ENCODE measurements at places on chromosomes 1 and 21.

- no peak for DNase-seq
Measured at GRCh38 chr1:229385853-229386456, 43.1 kb upstream of the CCSAP start.

DNA sequence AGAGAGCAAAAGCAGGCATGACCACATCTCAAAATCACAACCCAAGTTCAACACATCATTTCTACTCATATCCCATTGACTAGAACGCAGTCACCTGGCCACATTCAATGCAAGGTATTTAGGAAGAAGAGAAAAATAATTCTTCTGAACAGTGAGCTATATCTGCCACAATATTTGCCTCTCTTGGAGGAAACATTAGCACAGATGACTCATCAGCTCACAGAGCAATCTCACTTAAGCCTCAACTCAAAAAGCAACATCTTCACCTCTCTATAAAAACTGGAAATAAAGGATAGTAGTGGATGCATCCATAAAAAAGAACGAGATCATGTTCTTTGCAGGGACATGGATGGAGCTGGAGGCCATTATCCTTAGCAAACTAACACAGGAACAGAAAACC is 143.9 kb upstream of the FMN2 start:
- DNase-seq, result no peak

DNA sequence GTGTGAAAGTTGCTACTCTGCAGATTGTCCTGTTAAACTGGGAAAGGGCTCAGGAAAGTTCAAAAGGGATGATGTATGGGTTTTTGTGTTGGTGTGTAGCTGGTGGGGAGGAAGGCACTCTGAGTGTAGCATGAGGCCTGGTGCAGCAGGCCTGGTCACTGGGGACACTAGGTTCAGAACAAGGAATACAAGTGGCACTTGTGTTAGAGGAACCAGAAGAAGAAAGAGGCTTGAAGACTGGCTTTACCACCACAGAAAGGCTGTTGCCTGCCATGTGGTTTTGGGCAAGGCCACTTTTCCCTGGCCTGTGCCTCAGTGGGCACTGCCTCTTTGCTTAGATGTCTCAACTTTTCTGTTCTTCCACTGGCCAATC is 122.8 kb downstream of the NOS1AP start:
- no peak for DNase-seq

- no peak for DNase-seq
Measured at GRCh38 chr1:228548788-228549187, 61.6 kb downstream of the RNF187 start.

DNA sequence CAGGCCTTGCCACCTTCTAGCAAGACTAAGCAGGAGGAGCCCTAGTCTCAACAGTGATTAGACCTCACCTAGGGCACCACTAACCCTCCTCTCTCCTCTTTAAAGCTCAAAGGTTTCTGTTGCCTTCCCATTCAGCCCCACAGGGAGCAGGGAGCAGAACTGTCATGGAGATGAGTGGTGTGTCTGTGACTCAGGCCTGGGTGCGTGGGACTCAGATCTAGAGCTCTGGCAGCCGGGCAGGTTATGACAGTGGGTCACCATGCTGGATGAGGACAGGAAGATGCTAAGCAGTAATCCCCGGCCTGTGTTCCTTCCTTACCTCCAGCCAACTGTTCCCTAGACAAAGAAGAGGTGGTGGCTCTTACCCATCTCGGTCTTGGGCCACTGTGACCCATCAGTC is 60.1 kb upstream of the COA6 start:
- DNase-seq, result no peak

GRCh38 chr1:225595452-225595851 is 57.5 kb downstream of the ENAH start:
- no peak for DNase-seq

DNA sequence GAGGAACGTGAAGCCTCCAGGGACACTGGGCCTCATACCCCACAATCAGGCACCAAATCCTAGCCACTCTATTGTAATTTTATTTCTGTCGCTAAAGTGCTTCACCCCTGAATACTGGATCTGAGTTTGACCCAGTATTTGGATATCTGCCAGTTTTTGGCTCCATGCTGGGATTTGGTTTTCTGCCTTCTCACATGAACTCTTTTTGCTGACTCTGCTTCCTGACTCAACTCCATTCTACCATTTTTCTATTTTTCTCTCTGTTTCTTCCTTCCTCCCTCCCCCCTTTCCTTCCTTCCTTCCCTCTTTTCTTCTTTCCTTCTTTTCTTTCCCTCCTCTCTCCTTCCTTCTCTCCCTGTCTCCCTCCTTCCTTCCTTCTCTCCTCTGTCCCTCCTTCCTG is 151.3 kb upstream of the GJB5 start:
- DNase-seq, result no peak

GRCh38 chr1:78168306-78168705 is 122.5 kb downstream of the GIPC2 start:
- DNase-seq, result no peak

- peak; percentile 17 for DNase-seq
Measured at GRCh38 chr1:206469411-206469932, 804 bp upstream of the IKBKE start.

DNA sequence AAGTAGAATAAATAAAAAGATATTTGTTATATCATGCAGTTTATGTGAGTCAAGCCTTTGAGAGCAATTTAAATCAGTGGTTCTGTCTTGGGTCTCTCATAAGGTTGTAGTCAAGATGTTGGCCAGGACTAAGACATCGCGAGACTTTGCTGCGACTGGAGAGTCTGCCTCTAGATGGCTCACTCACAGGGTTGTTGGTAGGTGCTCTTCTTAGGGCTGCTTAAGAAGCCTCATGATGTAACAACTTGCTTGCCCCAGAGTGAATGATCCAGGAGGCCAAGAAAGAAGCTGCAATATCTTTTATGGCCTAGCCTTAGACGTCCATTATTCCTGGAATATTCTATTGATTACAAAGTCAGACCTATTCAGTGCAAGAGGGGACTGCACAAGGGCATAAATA is 73.1 kb upstream of the CACHD1 start:
- DNase-seq, result no peak

DNA sequence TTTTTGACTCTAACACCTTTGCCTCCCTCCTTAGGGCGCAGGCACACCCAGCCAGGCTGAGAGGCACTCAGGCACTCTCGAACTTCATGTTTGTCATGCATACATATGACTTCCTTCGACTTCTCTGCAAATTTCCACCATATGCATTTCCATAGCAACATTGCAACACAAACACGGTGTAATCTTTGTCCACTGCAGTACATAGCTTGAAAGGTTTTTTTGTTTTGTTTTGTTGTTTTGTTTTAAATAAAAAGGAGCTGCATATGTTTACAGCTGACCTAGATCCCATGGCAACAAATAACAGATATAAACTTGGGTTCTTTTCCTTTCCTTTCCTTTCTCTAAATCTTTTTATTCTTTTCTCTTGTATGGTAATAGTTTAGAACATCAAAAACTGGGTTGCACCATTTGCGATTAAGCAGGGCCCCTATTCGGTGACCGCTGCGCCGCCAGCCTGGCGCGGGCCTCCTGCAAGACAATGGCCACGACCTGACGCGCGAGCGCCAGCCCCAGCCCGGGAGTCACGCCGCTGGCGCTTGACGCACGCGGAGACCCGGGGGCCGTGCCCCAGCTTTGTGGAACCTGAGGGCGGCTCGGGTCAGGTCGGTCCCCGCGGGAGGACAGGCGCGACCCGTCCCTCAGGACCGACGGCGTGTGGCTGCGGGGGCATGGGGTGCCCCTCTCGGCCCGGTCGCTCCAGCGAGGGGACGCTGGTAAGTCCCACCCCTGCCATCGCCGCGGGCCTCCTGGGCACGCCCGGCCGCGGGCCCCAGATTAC is 35.2 kb downstream of the CCN1 start:
- no peak for DNase-seq

GRCh38 chr1:154938604-154939399 is 2.3 kb upstream of the PMVK start:
- no peak for DNase-seq

DNA sequence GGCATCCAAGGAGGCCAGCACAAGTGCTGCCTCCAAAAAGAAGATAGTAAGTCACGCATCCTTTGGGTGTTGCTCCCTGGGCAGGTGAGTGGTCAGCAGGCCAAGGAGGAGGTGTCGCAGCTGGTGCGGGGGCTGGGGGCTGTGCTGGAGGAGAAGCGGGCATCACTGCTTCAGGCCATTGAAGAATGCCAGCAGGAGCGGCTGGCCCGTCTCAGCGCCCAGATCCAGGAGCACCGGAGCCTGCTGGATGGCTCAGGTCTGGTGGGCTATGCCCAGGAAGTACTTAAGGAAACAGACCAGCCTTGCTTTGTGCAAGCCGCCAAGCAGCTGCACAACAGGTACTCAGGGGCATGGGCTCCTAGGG is 4.3 kb downstream of the TRIM46 start:
- DNase-seq, result no peak

- no peak for DNase-seq
Measured at GRCh38 chr1:4762146-4762545, 107.7 kb downstream of the AJAP1 start.

GRCh38 chr1:32273391-32274208 is 18.3 kb upstream of the HDAC1 start:
- peak; percentile 91 for DNase-seq

GRCh38 chr1:246008363-246008831 is 498.7 kb downstream of the SMYD3 start:
- DNase-seq, result no peak

DNA sequence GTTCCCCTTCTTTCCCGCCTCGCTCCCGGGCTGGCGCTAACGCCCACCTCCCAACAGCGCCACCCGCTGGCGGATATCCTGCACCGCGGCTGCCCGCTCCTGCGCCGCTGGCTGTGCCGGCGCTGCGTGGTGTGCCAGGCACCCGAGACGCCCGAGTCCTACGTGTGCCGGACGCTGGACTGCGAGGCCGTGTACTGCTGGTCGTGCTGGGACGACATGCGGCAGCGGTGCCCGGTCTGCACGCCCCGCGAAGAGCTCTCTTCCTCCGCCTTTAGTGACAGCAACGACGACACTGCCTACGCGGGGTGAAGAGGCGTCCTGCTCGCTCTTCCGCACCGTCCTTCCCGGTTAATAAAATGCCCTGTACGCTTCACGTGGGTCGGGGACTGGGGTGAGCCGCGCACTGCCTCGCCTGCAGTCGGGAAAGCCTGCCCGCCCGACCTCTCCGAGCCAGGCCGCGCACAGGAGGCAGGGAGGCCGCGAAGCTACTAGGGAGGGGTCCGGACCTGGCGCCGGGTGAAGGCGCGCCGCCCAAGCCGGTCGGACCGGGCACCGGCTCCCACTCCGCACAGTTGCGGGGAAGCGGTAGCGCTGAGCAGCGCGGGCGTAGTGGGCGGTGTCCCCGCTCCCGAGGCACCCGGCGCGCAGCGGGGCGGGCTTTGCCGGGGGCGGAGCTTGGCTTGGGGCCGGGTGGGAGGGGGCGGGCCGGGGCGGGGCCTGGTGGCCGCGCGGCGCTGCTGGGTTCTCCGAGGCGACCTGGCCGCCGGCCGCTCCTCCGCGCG is at the start of gene ADAM15:
ADAM15 (plus strand) TSS at position 757 of the 782 bp plus-strand sequence. CDS start 71 bp downstream, outside the sequence.
- no peak for DNase-seq

GRCh38 chr1:94115254-94115899 is 5.6 kb downstream of the ABCA4 start:
- DNase-seq, result no peak

DNA sequence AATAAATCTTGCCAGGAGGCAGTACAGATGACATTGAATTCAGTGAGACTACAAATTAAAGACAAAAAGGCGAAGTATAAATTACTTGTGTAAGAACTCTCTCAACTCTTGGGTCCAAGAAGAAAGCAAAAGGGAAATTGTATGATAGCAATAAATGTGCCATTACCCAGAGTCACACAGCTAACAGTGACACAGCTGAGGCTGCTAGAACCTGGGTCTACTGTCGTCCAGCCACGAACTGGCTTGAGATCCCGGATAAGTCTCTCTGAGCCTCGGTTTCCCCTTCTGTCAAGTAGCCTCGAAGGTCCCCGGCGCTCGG is 362 bp upstream of the ROR1 start:
- DNase-seq, result no peak

DNA sequence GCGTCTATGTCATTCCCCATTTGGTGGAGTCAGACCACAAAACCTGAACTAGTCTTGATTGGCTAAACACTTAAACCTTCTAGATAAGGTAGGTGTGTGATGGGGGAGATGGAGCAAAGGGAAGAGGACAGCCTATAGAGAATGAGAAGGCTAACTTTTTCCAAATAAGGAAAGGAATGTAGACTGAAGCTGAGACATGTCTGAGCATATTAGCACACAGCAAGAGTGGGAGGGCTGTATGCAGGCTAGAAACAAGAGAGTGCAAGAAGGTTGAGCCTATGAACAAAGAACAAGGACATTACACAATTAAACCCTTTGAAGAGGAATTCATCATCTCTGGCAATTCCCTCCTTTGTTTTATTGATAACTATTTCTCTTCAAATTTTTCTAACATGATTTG is 89.2 kb upstream of the OLFM3 start:
- DNase-seq, result no peak

DNA sequence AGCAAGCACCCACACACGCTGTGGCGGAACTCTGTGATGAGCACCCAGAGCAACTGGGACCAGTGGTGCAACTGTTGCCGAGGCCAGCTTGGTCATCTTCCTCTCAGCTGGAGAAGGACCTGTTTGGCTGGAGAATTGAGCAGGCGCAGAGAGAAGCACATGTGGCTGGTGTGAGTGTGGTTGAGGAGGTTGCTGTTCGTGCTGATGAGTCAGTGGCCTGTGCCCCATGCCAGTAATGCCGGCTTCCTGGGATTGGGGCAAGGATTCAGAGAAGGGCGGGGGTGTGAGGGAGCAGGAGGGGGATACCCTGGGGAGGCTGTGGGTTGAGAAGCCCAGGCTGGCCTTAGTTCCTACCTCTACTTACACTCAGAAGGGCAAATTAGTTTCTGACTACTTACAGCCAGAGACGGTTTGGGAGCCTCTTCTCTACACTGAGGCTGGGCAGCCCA is 57.5 kb upstream of the EPS8L3 start:
- no peak for DNase-seq

DNA sequence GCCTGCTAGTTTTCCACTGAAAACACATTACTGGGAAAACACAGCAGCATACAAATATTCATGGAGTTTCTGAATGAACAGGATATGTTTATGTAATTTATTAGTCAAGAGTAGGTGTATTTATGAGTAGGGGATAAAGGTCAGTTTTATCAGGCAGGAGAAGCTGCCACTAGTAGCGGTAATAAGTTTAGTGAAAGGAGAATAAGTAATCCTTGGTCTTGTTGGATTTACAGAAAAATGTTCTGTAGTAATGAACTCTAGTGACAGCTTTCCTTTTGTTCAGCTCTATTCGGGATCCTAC is 1.2 kb downstream of the MAST2 start:
- DNase-seq, result no peak

GRCh38 chr1:7912145-7912544 is 28.5 kb downstream of the TNFRSF9 start:
- no peak for DNase-seq

GRCh38 chr1:210800301-210800700 is 333.6 kb downstream of the KCNH1 start:
- no peak for DNase-seq
